ENCODE measurements at places on chromosomes 2 and 18.

GRCh38 chr2:117977696-117978095 is 36.2 kb downstream of the CCDC93 start:
- no peak for DNase-seq

- DNase-seq, result no peak
Observed at GRCh38 chr2:49236316-49236715, 82.0 kb upstream of the FSHR start.

DNA sequence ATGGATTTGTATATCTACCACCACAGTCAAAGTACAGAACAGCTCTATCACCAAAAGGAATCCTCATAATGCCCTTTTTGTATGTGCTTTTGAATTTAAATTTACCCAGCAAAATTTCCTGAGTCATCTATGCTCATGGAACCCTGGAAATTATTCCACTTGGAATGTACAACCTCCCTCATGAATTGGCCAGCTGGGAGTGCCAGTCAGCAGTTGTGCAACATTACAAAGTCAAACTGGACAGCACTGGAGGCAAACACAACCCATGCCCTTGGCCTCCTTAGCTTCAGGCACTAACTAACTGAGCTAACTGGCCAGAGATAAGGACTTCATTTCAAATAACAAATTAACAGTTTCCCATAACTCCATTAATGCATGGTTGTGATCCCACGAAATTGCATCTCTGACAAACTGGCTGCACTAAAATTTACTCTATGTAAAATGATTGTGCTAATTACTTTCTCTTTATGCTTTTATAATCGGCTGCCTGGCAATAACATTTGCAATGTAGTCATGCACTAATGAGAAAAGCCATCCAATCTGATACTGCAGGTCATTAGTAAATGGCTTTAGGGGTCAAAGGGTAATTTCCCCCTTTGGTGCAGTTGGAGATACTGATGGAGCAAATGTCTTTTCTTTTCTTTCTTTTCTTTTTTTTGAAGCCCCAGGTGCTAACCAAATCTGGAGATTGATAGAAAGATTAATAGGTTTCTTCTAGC is 270.5 kb downstream of the ACTR3 start:
- DNase-seq, result no peak

DNA sequence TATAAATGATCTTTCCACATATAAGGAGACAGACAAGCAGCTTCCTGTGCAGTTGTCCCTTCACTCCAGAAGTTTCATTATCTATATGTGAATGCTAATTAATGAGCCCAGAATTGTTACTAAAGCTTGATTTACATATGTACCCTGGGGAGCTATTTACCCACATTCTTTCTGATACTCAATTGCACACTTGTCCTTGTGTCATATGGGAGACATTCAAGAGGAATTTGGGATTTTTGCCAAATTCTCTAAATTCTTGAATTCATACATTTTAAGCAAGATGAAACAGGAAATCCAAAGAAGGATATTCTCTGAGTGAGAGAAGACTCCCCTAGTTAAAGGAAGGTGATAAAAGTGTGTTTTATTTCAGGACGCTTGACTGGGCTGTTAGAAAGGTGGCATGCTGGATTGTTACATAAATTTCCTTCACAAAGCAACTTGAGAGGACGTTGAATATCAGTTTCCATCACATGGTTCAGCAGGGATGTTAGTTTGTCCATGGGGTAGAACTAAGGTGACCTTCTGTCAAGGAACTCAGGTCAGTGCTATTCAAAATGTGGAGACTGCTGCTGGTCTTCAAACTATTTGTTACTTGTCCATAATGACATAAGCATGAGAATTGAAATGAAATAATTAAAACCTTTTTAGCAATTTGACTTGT is 368.2 kb downstream of the IRS1 start:
- peak; percentile 36 for DNase-seq

GRCh38 chr2:3780477-3781402 is 77.4 kb downstream of the DCDC2C start:
- DNase-seq, result peak; percentile 26

- DNase-seq, result no peak
Observed at GRCh38 chr18:22045221-22045918, 124.0 kb upstream of the GATA6 start.

DNA sequence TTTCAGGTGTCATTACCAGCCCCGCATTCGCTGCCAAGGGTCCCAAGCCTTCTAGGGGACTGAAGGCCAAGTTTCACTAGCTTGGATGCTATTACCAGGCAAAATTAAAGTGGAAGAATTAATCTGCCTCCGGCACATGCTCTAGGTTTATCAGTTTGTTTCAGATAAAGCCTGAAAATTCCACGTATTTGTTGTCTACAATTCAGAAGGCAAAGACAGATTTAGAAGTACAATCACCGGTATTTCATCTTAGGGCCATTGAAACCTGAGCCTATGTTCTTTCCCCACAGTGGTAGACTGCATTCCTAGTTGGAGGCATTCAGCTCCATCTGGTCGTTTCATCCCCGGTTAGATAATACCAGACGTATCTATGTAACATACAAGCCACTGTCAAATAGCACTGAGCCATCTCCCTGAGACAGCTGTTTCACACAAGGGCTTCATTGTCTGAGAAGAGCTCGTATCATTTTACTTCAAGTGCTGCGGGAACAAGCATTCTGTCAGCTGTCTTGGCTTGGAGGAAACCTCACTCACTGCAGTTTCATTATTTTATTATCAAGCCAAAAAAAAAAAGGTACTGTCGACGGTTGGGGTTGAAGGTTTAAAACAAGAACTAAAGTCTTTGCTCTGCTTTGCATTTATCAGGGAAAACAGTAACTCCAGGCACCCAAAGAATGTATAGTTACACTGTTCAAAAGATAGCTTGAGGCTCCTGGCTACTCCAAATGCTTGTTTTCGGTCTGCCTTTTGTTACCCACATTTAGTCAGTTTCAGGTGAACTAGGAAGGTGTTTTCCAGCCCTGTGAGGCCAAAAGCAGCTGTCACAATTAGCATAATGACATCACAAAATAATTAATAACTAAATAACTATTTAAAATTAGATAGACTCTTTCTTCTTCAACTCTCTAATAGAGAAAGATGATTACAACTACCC is 76.7 kb downstream of the TGIF1 start:
- DNase-seq, result no peak

DNA sequence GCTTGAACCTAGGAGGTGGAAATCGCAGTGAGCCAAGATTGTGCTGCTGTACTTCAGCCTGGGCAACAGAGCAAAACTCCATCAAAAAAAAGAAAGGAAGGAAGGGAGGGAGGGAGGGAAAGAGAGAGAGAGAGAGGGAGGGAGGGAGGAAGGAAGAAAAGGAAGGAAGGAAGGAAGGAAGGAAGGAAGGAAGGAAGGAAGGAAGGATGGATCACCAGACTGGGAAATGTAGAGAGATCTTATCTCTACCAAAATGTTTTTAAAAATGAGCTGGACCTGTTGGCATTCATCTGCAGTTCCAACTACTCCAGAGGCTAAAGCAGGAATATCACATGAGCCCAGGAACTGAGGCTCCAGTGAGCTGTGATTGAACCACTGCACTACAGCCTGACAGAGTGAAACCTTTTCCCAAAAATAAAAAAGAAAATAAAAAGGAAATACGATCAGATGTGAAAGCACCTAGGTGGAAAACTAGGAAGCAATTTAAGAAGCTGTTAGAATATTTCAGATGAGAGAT is 239.4 kb downstream of the CDH7 start:
- no peak for DNase-seq
